ENCODE measurements at places on chromosomes 2 and 18.

- DNase-seq = no peak
Observed at GRCh38 chr2:189782221-189782671, 1.9 kb downstream of the ORMDL1 start.

DNA sequence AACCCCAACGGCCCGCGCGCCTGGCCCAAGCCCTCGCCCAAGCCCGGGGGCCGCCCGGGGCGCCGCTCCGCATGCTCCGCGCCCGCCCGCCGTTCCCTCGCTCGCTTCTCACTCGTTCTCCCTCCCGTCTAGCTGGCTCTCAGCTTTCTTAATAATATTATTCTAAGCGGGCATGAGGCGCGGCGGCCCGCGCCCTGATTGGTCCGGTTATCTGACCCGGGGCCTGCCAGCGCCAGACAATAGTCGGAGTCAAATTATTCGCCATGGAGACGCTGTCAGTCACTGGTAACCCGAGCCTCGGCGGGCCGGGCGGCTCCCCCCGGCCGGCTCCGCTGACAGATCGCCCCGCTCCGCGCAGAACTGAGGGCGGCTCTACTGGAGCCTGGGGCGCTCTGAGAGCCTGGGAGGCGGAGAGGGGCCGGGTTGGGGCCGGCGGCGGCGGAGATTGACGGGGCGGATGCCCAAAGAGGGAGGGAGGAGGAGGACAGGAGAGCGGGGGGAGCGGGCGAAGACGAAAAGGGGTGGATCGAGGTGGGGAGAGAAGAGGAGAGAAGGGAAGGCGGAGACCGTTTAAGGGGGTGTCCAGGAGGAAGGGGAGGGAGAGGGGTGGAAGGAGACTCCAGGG is at the start of gene SIX2:
Gene SIX2 (minus strand): TSS at position 150 of the 625 bp plus-strand sequence. CDS start 342 bp downstream, outside the sequence.
- DNase-seq = no peak

DNA sequence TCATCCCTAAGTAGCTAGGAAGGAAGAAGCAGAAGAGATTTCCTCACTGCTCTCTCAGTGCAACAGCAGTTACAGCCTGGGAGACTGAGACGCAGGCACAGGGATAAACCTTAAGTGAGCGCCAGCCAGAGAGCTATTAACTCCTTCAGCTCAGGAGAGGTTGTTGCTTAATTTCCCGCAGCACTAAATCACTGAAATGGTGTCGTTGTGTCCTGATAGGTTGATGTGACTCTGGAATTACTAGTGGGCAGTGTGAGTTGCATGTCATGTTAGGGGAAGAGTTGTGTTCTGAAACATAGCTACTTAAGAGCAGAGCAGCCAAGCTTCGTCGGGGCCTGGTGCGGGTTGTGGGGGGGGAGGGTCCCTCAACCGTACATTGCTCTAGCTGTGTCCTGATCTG is 225.8 kb downstream of the NAPG start:
- no peak for DNase-seq

DNA sequence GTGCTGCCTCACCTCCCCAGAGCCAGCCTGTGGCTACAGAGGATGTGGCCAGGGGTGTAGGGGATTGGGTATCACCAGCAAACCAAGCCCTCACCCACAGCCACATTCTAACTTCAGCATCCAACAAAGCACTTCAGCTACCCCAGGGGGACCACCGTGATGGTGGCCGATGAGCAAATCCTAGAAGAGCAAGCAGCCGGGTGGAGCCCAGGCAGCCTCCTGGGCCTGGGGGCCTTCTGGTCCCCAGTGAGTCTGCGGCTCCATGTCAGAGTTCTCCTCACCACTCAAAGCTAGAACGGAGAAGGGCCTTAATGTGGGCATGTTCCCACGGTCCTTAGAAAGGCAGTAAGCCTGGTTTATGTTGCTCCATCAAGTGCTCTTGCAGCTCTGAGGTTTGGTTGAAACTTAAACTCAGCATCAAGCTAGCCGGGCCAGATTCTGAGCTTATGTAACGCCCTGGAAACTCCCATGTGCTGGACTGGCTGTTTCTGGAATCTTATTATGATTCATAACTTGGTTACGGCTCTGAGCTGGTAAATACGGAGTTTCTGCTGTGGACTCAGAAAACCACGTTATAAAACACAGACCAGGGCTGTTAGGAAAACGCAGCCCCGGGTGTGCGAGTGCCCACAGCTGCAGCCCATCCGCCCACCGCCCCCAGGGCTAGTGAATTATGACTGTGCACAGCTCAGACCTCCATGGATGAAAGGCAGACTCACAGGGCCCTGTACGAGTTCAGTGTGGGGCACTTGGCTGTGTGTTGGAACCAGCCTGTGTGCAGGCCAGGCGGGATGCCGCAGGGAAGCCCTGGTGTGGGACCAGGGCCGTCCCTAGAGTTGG is 99.8 kb downstream of the SEPTIN10 start:
- no peak for DNase-seq

GRCh38 chr2:163191372-163191771 is 352.8 kb upstream of the KCNH7 start:
- no peak for DNase-seq
